Activated CD4-positive, alpha-beta T cell treated with anti-CD3 and anti-CD28 coated beads for 1 hour (primary cell): ENCODE measurements at places on chromosomes 16 and 17.

DNA sequence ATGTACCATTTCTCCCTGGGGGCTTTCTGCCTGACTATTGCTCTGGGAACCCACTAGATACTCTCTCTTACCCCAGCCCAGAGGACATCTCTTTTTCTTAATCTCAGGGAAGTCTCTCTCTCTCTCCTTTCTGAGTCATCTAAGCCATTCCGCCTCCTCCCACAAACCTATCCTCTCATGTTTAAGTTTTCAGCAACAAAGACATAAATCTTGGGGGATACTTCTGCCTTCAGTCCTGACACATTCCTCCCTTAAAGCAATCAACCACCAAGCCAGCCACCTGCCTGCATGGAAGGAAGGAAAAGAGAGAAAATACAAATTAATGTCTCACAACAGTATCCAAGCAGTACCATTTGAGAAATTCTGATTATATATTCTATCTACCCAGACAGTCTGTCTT is 128.8 kb downstream of the HS3ST2 start:
- DNase-seq: no peak

GRCh38 chr16:67733734-67734470 is 14.8 kb upstream of the GFOD2 start:
- DNase-seq: no peak

GRCh38 chr17:67959510-67959909 is 36.8 kb downstream of the C17orf58 start:
- no peak for DNase-seq

GRCh38 chr17:19290066-19290705 is 53.0 kb downstream of the EPN2 start:
- DNase-seq: no peak

GRCh38 chr17:50352072-50352692 is 6.3 kb downstream of the XYLT2 start:
- no peak for DNase-seq

DNA sequence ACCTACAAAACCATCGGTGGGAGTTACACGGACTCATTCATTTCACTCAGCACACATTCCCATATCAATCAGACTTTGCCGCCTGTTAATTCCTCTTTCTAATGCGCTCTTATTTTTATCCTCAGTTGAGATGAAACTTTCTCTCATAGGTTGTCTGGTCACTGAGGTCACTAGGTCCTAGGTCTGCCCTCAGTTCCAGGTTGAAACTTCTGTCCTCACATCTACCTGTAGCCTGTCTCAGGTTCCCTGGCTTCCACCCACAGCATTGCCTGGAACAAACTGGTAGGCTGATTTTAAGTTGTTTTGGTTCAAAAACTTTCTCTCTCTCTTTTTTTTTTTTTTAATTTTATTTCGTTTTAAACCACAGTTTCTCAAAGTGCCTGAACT is 119.7 kb downstream of the MAP2K6 start:
- DNase-seq: no peak

DNA sequence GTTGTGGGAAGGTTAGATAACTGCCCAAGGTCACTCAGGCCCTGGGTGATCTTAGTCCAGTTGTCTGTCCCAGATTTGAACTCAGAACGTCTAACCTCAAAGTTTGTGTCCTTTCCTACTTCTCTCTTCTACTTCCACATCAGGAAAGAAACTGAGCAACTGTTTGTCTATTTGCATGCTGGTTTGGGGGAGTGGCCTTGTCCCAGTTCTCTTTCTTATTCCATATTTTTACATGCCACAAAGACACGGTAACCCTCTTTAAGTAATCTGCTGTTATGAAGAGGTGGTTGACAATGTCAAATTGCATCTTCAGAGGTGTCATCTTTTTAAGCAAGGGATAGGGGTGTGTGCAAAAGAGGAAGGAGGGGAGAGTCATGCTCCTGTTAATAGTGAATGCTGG is 432.5 kb downstream of the HS3ST3B1 start:
- DNase-seq: no peak

DNA sequence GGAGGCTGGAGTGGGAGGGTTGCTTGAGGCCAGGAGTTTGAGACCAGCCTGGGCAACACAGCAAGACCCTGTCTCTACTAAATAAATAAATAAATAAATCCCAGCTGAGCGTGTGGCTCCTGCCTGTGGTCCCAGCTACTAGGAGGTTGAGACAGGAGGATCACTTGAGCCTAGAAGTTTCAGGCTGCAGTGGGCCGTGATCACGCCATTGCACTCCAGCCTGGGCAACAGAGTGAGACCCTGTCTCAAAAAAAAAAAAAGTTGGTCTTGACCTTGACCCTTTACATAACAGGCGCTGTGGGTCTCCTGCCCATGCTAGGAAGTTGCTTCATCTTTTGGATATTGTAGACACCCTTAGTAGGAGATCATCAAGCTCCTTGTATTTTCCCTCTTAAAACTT is 11.4 kb downstream of the ACSF2 start:
- no peak for DNase-seq

DNA sequence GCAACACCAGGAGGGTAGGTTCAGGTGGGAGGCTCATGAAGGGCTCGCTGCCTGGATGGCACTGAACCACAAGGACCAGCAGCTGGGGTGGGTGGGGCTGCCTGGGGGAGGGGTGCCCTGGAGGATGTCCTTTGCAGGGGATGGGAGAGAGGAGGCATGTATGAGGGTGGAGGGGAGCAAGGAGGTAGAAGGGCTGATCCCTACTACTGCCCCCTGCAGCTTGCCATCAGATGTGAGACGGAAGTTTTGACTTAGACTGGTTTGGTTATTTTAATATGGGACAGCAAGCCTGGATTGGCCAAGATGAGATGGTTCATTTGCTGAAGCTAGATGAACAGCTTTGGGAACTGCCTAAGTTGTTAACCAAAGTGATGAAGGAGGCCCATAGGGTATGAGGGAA is 115.9 kb downstream of the SEC14L1 start:
- DNase-seq: no peak

GRCh38 chr17:59299400-59300092 is 31.9 kb upstream of the YPEL2 start:
- no peak for DNase-seq

GRCh38 chr17:27415120-27415795 is 41.0 kb upstream of the KSR1 start:
- no peak for DNase-seq

GRCh38 chr17:17694169-17695081 is 13.2 kb downstream of the RAI1 start:
- peak; percentile 59 for DNase-seq

GRCh38 chr17:29214215-29215146 is 32.2 kb upstream of the CRYBA1 start:
- DNase-seq: no peak

DNA sequence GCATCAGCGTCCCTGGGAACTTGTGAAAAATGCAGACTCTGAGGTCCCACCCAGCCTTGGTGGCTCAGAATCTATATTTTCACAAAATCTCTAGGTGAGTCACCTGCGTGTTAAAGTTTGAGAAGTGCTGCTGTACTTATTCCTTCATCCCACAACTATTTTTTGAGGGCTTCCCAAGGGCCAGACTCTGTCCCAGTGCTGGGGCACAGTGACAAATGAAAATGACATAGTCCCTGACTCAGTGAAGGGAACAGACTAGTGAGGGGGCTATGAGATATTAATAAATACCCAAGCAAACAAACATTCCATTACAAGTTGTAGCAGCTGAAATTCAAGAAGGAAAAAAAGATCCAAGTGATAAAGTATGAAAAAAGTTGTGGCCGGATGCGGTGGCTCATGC is 9.9 kb upstream of the EMP2 start:
- no peak for DNase-seq

DNA sequence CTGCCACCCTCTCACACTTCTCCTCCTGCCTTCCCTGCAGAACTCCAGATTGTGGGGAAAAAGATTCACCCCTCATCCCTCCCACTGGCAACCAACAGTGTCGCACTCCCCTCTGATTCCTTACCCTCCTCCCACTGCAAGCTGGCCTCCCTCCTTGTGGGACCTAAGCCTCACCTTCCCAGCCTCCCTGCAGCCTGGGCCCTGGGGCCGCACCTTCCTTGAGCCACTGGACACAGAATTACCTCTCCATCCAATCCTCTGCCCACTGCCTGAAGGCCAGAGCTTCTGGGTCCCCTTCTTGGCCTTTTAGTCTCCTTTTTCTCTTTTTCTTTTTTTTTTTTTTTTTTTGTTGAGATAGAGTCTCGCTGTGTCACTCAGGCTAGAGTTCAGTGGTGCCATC is 33.9 kb downstream of the NGFR start:
- DNase-seq: no peak

GRCh38 chr17:49287481-49287880 is 56.9 kb upstream of the PHOSPHO1 start:
- no peak for DNase-seq

- no peak for DNase-seq
Observed at GRCh38 chr17:56880133-56880532, 33.7 kb downstream of the TRIM25 start.

GRCh38 chr17:48627623-48628521 is 1.7 kb upstream of the HOXB9 start:
- DNase-seq: no peak
